Jurkat, Clone E6-1 (cell line): ENCODE measurements at places on chromosomes 4 and X.

- no peak for DNase-seq
Observed at GRCh38 chr4:151417766-151418376, 8.9 kb downstream of the FHIP1A start.

DNA sequence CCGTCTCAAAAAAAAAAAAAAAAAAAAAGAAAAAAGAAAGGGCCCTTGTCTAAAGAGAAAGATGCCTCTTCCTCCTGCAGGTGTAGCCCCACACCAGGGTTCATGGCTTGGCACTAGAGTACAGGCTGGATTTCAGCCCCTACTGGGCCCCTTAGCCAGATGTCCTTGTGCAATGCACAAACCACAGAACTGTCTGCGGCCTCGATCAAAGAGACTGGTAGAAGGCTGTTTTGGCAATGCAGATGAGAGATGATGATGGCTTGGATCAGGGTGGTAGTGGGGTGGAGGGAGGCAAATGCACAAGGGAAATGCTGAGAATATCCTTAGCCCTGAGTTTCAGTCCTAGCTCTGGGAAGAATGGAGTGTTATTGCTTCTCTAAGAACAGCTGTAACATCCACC lies 26.5 kb upstream of the TSR2 start:
- DNase-seq: peak; percentile 54

- no peak for DNase-seq
Observed at GRCh38 chr4:63618883-63619718, 790.1 kb downstream of the TECRL start.

- DNase-seq: no peak
Observed at GRCh38 chrX:42375086-42375485, 402.9 kb downstream of the PPP1R2C start.

DNA sequence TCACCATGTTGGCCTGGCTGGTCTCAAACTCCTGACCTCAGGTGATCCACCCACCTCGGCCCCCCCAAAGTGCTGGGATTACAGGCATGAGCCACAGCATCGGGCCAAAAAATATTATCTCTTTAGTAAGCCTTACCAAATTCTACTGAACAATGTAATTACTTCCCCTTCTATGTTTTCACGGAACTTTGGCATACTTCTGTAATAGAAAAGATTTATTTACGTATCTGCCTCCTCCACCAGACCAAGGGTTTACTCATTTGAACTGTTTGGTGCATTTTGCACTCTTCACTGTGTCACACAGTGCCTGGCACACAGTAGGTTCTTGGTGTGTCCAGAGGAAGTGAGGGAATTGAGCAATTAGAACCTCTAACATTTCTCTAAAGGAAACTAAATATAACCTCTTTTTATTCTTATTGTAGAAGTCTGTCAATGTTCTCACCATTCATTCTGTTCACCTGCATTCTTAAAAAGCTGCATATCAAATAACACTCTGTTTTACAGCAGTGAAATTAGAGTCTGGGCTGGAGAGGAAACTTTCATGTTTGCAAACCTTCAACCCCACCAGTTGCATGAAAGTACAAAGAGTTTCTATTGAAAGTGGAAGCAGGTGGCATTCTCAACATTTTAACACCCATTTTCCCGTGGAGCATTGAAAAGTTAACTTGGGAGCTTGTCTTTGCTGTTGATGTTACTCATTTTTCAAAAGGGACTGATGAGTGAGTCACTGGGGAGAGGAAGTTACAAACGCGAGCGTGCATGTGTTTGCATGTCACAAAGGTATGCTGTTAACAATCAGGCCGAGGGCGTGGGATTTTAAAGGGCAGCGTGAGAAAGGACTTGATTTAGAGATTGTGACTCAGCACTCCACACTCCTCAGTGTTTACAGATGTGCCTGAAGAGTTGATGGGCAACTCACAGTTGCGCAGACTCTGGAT lies 314.1 kb downstream of the STK32B start:
- no peak for DNase-seq

DNA sequence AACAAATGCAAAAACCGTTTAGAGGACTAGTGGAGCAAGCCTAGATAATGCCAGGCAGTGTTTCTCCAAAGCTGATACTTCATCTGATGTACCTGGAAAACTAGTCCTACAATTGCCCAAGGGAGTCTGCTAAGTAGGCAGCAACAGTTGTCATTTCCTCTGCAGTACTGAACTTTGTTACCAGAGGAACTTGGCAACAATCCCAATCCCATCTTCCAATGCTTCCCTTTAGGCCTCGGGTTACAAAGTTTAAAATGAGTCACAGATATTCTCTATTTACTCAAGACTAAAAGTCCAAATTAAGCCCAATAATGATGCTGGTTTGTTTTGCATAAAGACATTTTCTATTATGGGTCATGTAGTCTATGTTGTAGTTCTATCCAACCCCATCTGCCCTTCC lies 120.0 kb upstream of the GLRA2 start:
- no peak for DNase-seq

- no peak for DNase-seq
Observed at GRCh38 chr4:133464311-133464710, 315.2 kb downstream of the PCDH10 start.

DNA sequence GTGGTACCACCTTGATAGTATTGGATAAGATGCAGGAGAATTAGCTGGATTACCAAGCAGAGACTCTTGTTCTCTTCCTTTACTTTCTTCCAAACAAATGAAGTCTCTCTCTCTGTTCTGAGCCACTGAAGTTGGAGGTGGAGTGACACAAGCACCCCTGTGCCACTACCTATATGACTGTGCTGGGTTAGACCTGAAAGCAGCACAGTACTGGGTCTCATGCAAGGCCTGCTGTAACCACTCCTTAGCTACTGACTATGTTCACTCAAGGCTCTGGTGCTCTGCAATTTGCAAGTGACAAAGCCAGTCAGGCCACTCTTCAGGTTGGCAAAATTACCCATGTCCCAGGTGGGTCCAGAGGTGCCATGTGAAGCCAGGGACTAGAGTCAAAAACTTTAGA lies 389.6 kb upstream of the MAOA start:
- DNase-seq: no peak

DNA sequence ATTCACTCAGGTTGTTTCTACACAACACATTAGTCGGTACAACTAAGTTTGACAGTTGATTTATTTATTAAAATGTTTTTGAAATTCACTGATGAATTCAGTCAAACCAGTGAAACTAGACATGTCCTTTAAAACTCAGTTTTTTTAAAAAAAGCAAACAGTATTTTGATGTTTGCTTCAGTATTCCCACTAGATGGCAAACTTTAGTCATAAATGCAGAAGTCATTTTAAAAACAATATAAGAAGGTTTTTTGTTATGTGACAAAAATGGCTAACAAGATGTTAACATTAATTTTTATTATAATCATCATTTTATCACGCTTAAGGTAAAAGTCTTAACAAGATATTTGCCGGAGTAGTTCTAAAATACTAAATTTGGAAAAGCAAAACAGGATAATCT lies 1337.8 kb upstream of the DIAPH2 start:
- peak; percentile 0 for DNase-seq

- DNase-seq: no peak
Observed at GRCh38 chr4:142832022-142832421, 14.1 kb downstream of the INPP4B start.

GRCh38 chrX:47198687-47199080 lies 5.1 kb downstream of the UBA1 start:
- no peak for DNase-seq

- DNase-seq: no peak
Observed at GRCh38 chr4:127249767-127250108, 383.0 kb upstream of the INTU start.

- DNase-seq: no peak
Observed at GRCh38 chr4:139153411-139154133, 23.4 kb downstream of the ELF2 start.

DNA sequence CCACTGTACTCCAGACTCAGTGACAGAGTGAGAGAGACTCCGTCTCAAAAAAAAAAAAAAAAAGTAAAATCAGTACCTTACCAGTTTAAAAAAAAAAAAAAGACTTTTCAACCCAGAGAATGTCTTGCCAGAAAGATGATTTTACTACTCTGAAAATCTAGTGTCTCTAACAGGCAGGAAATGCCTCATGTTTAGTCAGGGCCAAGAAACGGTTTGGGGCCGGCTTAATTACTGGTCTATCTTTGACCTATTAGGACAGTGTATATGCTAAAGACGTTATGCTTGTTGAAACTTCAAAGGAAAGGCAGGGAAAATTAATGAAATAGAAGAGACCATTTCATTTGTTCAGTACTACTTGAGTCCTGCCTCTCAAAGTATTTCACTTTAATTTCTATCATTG lies 9.9 kb downstream of the BEND4 start:
- no peak for DNase-seq

DNA sequence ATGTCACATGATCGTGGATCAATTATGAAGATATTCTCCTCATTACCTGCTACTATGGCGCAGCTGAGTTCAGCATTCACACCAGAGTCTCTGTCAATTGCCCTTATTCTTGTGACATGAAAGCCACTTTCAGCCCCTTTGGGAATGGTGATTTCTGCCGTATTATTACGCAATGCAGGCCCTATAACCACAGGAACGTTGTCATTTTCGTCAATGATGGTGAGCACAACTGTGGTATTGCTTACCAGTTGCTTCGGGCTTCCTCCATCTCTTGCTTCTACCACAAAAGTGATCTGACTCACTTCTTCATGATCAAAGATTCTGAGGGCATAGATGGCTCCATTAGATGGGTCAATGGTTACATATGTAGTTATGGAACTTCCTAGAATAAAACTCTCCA lies 2.1 kb downstream of the PCDH18 start:
- no peak for DNase-seq

- DNase-seq: no peak
Observed at GRCh38 chr4:16255730-16256129, 29.5 kb upstream of the TAPT1 start.

DNA sequence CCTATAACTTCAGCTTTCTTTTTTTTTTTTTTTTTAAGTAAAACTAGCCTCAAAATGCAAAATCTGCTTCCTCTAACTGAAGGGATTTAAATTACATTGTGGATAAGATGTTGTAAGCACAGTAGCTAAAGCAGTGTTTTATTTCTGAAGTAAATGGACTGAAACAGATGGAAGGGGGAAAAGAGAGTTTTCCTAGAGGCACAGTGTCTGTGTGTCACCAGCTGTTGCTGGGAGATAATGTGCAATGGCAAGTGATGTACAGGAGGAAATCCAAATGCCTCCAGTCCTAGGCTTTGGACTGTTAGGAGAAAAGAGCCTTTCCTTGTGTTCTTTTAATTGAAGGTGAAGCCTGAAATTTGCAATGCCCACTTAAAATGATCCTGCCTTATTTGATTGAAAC lies 672.1 kb downstream of the GRXCR1 start:
- DNase-seq: no peak

DNA sequence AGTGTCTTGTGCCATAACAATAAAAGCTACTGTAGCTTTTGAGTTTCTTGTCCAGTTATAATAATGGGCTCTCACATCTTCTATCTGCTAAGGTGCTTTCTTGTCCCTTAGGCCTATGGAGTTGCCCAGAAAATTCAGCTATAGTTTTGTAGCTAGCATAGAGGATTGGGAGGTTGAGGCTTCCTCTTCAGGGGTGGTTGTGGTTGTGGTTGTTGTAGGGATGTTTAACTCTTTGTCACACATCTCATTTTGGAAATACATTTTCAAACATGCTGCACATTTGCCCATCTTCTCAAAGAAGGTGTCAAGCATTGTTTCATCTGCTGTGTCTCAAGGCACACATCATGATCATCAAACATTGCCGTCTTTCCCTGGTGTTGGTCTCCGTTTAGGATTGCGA lies 65.0 kb downstream of the ATXN3L start:
- DNase-seq: peak; percentile 11

GRCh38 chr4:76313547-76313946 lies 7.0 kb downstream of the STBD1 start:
- no peak for DNase-seq

DNA sequence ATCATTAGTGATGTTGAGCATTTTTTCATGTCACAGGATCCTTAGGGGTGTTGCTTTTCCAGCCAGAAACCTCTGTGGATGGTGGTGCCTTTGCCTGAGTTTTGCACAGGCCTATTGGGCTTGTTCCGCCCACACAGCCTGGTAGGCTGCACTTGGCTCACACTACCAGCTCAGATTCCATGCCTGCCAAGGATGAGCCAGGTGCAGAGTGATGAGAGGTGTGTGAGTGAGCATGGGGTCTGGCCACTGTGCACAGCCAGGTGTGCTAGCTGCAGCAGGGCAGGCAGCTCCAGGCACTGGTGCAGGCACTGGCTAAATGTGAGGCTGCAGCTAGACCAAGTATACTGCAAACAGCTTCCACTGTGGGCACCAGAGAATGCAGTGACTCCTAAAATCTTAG lies 341.6 kb downstream of the FSTL5 start:
- no peak for DNase-seq

DNA sequence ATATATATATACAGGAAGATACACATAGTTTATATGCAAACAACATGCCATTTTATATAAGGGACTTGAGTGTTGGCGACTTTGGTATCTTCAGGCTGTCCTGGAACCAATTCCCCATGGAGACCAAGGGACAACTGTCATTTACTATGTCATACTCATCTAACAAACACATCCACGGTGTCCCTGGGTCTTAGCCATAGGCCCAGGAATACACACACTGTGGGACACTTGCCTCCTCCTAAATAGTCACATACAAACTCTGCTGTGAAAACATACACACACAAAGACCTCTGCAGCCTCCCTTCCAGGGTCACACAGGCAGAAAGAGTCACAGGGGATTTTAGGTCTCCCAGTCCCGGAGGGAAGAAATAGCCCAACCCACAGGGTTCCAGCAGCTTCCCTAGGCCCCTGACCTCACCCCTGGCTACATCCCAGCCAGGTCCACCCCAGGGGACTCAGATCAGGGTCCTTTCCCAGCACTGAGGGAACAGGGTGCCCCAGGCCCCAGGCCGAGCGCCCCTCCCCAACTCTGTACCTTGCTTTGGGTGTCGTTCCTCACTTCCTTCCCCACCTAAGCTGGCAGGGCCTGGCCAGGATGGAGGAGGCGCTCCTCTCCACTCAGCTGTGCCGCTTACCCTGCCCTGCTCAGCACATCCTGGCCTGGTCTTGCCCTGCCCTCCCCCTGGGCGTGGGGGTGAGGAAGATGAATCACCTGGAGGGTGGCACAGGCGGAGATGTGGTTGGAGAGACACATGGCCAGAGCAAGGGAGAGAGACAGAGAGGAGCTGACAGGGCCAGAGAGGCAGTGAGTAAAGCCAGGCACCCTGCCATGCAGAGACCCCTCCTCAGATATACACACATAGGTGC lies 21.8 kb downstream of the FGD1 start:
- DNase-seq: no peak

- DNase-seq: no peak
Observed at GRCh38 chr4:173333658-173334084, 487 bp downstream of the HMGB2 start.

GRCh38 chr4:19752599-19752998 lies 499.1 kb upstream of the SLIT2 start:
- DNase-seq: no peak

GRCh38 chrX:103839404-103839803 lies 7.3 kb upstream of the RAB9B start:
- no peak for DNase-seq

- no peak for DNase-seq
Observed at GRCh38 chr4:107270614-107271013, 234.5 kb upstream of the DKK2 start.

- DNase-seq: no peak
Observed at GRCh38 chr4:4763822-4764557, 95.5 kb upstream of the MSX1 start.
